ENCODE measurements at places on chromosomes 12 and 14.
A peak's percentile ranks its signal among the peaks of the same experiment; 100 is the strongest.

GRCh38 chr12:94264736-94265485 is 116.5 kb downstream of the PLXNC1 start:
- no peak for DNase-seq

GRCh38 chr14:94423453-94424056 is 29.0 kb downstream of the SERPINA11 start:
- DNase-seq, result peak; percentile 69

DNA sequence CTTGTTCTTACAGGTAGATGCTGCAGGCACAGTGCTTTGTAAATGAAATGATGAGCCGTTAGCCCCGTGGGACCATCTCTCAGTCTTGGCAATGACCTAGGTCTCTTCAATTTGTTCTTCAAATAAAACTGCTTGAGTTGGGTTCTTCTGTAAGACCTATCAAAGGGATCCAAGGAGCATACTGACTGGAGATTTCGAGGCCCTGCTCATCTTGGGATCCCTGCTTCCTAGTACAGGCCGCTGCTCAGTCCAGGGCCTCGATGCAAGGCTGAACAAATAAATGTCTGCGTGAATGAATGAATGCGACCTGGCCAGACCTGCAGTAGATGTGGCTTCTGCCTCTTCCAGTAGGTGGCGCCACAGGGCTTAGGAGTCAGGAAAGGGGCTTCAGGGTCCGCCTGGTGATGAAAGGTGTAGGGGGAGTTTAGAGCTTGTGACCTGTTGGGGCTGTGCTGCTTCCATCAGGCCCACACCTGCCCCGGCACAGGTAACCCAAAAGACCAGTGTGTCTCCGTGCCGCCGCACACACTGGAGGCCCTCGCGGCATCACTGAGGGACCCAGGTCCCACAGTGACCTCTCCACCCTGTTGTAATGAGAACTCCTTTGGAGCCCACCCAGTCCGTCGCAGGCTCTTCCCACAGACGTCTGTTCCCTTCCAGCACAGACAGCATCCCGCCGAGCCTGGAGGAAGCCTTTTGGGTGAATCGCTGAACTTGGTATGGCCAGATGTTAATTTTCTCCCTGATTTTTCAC is 4.4 kb downstream of the CACNA1C start:
- DNase-seq, result peak; percentile 68

DNA sequence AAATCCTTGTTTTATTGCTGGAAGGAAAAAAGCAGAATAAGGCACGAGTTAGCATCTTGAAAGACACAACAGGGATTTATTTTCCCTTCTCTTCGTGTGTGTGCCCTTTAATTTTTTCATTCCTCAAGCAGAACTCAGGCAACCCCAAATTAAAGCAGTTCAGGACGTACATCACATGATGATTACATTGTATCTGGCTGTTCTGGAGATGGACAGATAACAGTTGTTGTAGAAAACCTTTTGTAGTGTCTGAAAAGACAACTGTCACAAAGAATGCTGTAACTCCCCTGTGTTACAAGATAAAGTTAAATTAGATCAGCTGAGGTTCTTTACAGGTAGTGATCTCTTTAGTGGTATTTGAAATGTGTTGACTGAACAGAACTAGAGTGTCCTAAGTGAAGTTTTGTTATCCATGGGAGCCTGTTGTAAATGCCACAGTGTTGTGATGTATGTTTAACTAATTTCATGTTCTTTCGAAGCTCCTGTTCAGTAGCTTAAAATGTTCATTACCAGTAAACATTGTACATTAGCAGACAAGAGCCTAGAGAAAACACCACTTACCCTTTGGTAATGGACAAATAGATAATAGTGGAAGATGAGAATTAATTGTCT is 58.5 kb downstream of the TMTC2 start:
- DNase-seq, result no peak

GRCh38 chr14:102798926-102799325 is 21.7 kb downstream of the TRAF3 start:
- DNase-seq, result no peak

DNA sequence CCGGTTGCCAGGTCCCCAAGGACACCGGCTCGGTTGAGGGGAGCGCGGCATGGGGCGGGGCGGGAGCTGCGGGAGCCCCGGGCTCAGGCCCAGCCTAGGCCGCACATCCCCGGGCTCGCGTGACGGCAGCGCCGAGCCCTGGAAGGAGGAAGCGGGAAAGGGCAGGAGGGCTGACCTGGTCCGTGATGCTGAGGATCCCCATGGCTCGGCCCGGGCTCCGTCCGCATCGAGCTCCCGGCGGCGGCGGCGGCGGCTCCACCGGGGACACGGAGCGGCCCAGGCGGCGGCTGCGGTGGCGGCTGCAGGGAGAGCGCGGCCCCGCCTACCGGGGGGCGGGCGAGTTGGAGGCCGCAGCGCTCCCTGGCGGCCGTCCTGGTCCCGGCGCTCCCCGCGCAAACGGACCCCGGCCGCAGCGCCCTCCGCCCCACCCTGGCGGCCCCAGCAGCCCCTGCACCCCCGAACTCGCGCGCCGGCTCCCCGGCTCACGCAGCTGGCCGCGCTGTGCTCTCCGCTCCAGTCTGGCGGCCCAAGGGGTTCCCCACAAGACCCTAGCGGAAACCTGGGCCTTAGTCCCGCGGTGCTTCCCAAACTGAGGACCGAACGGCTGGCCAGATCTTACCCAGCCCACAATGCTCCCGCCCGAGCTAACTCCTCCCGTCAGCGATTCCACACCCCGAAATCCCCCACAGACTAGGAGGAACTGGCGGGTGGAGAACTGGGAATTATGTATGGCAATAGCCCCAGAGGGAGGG is at the start of gene ANKRD52:
Gene ANKRD52 (minus strand): TSS at position 317 of the 752 bp plus-strand sequence. CDS start 115 bp downstream, at position 202.
- DNase-seq, result peak; percentile 86

- DNase-seq, result no peak
Observed at GRCh38 chr12:6956021-6956727, 5.0 kb downstream of the PTPN6 start.

- DNase-seq, result no peak
Observed at GRCh38 chr12:57738661-57739237, at the start of gene AGAP2. AGAP2 (minus strand) TSS chr12:57738742; CDS start chr12:57738246, 496 bp downstream.

DNA sequence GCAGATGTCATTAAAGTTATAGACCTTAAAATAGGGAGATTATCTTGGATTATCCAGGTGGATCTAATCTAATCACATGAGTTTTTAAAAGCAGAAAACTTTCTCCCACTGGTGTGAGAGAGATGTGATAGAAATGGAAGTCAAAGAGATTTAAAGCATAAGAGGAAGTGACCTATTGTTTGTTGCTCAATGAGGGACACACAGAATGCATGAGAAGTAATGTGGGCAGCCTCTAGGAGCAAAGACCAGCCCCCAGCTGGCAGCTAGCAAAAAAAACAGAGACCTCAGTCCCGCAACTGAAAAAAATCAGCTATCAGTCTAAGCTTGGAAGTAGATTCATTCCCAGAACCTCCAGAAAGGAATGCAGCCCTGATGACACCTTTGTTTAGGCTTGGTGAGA is 24.6 kb upstream of the ANP32D start:
- no peak for DNase-seq

DNA sequence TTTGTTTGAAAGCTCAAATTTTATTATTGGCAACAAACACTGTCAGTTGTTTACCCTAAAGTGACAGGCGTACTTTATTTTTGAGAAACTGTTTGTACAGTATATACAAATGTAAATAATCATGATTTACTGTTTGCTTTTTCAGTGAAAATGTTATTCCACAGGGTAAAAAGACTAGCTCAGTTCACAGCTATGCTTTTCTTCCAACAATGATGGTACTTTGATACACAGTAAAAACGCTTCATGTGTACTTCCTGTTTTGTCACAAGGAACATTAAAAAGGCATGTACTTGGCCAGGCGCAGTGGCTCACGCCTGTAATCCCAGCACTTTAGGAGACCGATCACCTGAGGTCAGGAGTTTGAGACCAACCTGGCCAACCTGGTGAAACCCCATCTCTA is 53.7 kb downstream of the MON2 start:
- DNase-seq, result no peak

DNA sequence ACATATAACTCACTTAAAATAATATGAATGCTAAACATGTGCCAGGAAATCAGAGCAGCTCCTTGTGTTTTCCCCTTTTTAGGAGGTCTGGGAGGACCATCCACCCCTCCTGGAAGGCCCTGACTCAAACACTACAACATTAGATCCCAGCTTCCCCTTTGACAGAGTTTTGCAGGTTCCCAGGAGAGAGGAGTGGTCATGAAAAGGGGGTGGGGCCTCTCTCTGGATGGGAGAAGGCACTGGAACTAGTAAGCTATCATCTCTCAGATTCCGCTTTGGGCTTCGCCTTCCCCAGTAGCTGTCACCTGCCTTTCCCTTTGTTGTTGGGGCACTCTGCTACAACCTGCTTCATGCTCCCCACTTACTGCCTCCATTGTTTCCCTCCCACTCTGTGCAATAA is 149.2 kb downstream of the ZFP36L1 start:
- DNase-seq, result no peak

DNA sequence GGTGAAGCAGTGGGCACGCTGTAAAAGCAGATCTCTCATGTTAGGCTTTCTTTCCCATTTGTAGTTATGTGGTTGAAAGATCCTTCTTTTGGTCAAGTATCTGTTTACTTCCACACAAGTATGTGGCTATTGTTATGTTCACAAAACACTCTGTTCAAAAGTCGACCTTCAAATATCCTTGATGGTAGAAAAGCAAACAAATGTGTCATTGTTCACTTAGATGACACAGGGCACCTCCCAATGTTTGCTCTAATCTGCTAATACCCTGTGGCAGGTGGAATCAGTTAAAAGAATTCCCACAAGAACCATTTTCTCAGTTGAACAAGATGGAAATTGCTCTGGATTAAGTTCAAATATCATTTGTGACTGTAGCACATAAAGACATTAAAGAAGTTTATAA is 43.6 kb upstream of the NAA30 start:
- DNase-seq, result no peak

DNA sequence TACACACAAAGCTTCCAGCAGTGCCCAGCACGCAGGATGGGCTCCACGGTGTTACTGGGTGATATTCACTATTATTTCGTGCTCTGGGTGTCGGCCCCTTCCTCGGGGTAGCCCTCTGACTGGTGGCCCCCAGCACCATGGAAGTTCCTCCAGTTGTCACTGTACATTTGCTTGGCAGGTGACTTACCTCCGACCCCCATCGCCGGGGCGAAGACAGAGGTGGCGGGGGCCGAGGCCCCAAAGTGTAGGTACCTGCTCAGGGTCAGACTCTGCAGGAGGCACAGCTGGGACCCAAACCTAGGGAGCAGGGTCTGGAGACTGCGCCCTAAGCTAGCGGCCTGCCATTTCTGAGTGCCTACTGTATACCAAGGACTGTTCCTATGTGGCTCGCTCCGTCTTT is 98.9 kb downstream of the RFLNA start:
- DNase-seq, result no peak

GRCh38 chr14:40213701-40214100 is 781.5 kb upstream of the FBXO33 start:
- no peak for DNase-seq

- no peak for DNase-seq
Observed at GRCh38 chr14:61329478-61330051, 8.2 kb downstream of the PRKCH start.

DNA sequence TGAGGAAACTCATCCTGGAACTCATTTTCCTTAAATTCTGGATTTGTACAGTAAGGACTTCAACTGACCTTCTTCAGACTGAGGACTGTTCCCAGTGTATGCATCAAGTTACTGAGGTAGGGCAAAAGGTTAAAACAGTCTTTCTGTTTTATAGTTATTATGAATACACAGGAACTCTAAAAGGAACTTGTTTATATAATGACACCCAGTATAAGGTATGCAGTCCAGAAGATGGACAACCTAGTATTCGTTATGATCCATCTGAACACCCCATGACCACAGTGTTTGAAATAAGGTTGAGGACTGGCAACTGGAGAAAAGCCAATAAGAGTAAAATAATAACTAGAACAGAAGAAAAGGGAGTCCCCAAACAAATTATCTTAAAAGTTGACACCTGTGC is 779.9 kb upstream of the TMEM132C start:
- DNase-seq, result no peak

- no peak for DNase-seq
Observed at GRCh38 chr12:90020014-90020413, 311.4 kb upstream of the ATP2B1 start.

DNA sequence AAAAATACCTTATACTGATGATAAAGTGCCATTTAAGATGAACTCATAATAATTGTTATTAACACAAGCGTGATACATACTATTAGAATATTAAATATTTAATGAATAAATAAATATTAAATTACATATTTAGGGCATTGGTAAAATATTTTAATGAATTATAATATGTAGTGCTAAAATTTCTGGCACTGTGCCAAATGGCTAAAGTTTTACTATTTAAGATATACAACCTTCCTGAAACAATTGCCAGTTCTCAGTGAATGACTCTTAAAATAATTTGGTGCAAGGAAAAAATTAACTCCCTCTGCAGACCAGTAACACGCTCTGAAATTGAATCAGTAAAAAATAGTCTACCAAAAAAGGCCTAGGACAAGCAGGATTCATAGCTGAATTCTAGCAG is 428.9 kb upstream of the ATXN7L3B start:
- no peak for DNase-seq

DNA sequence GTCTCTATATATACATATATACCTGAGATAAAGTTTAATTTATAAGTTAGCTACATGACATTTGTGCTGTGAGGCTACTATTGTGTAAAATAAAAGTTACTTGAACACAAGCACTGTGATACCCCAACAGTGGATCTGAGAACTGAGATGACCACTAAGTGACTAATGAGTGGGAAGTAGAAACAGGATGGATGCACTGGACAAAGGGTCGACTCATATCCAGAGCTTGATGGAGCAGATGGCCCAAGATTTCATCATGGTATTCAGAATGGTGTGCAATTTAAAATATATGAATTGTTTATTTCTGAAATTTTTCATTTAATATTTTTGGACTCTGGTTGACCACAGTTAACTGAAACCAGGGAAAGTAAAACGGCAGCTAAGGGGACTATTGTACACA is 908.6 kb upstream of the MDGA2 start:
- DNase-seq, result no peak

GRCh38 chr14:97854918-97855317 is 1057.7 kb downstream of the VRK1 start:
- no peak for DNase-seq

DNA sequence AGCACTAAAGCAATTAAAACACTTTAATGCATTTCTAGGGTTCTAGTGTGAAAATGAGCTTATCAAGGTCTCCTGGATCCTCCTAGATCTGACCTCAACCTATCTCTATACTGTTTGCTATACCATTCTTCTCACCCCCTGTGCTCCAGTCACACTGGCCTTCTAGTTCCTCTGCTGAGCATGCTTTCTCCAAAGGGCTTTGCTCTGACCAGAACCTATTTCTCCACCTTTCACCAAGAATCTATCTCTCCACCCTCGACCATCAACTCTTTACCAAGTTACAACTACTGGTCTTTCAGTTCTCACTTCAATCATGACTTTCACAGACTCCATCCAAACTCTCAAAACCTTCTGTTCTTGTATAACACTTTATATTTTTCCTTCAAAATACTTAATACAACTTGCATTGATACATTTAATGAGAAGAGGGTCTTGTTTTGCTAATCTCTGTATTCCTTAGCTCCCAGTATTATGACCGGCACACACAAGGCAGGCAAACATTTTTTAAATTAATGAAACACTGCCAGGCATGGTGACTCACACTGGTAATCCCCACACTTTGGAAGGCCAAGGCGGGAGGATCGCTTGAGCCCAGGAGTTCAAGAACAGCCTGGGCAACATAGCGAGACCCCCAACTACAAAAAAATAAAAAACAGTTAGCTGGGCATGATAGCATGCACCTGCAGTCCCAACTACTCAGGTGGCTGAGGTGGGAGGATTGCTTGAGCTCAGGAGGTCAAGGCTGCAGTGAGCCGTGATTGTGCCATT is 22.8 kb downstream of the PPP1R12A start:
- no peak for DNase-seq

GRCh38 chr14:52044791-52045522 is 23.9 kb downstream of the NID2 start:
- no peak for DNase-seq
